ENCODE measurements at places on chromosomes 5 and 9. TPM values are rescaled to one million over a fixed set of nuclear protein-coding genes. Genes with fewer than 3 reads are reported as not detected.

TAF11L7 gene
- total RNA-seq = not detected

PLAC8L1 gene
- not detected for total RNA-seq

MORN5 gene
- total RNA-seq = not detected

TLE4 gene
- total RNA-seq = 7.3 TPM

All from bronchial smooth muscle cell (primary cell).